Forelimb muscle (tissue), 1 donor: ENCODE measurements at places on chromosomes 11 and 22. TPM values are rescaled to one million over a fixed set of nuclear protein-coding genes. Genes with fewer than 3 reads are reported as not detected.

Gene SDHD
- 92.7 TPM for polyA plus RNA-seq

Gene HBG2
- 4,005 TPM for polyA plus RNA-seq

Gene P2RX6
- 26.5 TPM for polyA plus RNA-seq

Gene CCDC89
- polyA plus RNA-seq, result 2.8 TPM

DNA sequence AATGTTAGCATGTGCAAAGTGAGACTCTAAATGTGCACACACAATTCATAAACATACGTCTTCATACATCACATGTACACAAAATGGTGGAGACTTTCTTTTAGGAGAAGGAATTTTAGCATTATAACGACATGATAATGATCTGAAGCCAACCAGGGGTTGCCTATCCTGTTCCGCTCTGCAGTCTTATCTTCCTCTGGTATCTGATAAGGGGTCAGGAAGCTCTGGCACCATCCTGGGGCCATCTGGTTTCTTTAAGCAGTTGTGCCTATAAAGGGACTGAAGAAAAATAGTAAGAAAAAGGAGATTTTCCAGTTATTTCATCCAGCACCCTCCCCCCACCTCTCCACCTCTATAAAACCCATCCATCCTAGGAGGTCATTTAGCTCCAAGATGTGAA lies 5.8 kb upstream of the NUP50 start:
- DNase-seq, result no peak

DNA sequence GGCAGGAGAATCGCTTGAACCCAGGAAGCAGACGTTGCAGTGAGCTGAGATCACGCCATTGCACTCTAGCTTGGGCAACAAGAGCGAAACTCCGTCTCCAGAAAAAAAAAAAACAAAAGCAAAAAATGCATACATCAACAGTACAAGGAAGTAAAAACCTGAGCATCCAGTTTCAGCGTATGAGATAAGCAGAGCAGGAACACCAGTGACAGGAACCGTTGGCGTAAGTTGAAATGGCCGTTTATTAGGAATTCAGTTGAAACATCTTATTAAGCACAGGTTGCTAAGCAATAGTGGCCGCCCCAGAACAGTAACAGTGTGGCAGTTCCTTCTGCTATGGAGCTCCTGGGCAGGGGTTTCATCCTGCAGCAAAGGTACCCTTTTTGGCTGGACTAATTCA lies 4.0 kb upstream of the L3MBTL2 start:
- no peak for DNase-seq

DNA sequence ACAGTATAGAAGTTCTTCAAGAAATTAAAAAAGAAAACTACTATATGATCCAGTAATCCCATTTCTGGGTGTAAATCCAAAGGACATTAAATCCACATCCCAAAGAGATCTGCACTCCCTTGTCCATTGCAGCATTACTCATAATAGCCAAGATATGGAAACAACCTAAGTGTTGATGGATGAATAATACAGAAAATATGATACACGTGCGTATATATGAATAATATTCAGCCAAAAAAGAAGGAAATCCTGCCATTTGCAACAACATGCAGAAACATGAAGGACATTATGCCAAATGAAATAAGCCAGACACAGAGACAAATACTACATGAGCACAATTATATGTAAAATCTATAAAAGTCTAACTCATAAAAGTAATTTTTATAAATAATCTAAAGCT lies 306.3 kb upstream of the ANO3 start:
- DNase-seq, result no peak

GRCh38 chr11:96218901-96219300 lies 124.1 kb downstream of the MAML2 start:
- no peak for DNase-seq

DNA sequence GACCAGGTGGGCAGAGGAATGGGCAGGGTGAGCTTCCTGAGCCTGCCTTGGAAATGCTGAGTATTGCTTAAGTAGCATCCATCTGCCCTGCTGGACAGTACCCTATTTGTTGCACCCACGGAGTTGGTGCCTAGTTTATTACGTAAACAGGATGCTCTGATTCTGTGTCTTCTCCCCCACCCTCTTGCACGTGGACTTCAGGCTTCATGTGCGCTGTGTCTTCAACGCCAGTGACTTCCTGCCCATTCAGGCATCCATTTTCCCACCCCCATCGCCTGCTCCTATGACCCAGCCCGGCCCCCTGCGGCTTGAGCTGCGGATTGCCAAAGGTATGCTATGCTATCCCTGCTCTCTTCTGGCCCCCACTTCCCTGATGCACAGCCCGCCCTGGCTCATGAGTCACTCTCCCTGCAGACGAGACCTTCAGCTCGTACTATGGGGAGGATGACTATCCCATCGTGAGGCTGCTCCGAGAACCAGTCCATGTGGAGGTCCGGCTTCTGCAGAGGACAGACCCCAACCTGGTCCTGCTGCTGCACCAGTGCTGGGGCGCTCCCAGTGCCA lies 5.7 kb downstream of the ZP1 start:
- DNase-seq, result no peak
